ENCODE measurements at places on chromosomes 6 and 20.

DNA sequence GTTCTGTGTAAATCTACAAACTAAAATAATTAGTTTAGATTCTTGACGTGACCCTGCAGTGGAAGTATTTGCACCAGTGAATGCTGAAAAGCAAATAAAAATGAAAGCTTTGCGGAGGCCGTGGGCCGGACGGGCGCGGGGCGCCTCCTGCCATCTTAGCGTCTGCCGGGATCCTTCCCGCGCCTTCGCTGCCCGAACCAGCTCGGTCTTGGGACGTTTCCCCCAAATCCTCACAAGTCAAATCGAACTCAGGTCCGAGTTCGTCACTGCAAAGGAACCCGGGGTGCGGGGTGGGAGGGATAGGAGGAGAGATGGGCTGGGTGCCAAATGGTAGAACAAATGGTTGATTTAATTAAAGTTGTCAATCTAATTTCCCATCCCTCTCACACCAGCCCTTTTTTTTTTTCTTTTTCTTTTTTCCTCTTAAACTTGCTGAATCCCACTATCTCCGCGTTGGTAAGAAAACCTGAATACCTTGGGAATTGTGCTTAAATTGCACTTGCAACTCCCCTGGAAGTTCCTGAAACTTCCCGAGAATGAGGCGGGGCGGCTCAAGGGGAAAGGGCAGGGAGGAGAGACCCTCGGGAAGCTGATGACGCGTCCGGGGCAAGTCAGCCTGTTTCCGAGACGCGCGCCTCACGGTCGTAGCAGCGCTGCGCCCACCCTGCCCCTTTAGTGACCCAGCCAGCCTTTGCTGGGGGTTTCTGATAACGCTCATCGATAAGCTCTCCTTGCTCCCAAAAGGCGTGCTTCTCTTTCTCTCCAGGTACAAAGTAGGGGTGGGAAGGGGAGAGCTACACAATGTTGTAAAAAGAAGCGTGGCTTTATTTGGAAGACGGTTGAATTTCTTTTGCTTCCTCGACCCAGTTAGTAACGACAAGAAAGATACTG, 1.8 kb downstream of the GJA1 start:
- DNase-seq, result no peak

DNA sequence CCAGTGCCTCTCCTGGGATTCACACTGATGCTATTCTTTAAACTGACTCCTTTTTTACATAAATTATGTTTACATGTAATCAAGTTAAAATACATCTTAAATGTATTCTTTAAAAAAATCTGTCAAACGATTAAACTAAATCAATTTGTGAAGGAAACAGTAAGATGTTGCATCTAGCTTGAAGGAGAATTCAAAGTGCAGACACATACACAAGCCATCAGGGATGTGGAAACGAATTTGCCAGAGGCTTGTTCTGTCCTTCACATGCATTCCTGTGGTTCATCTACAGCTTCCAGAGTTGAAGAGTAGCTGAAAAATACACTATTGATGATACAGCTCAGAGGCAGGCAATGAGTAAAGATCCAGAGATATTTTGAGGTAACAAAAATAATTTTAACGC, 7.3 kb upstream of the BPIFB3 start:
- DNase-seq, result no peak

GRCh38 chr6:124022641-124023040, 219.0 kb downstream of the NKAIN2 start:
- no peak for DNase-seq

- no peak for DNase-seq
Measured at GRCh38 chr6:33836806-33837469, 33.1 kb upstream of the MLN start.

- DNase-seq, result no peak
Measured at GRCh38 chr6:79656134-79656533, 25.0 kb downstream of the SH3BGRL2 start.

DNA sequence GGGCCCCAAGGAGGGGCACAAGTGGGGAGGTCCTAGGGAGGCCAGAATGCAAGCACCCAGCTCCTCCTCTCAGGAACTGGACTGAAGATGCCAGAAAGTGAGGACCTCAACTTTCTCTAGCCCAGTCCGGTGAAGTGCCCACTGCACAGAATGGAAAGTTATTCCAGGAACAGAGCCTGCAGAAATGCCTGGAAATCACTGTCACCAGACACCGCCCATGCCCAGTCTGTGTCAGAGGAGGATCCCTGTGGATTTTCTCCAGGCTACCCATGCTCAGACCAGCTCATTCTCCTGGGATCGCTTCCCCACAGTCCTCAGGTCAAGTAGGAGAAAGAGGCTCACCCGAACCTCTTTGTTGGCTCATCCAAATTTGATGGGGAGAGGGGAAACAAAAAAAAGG, 6.5 kb downstream of the PRPH2 start:
- DNase-seq, result no peak

DNA sequence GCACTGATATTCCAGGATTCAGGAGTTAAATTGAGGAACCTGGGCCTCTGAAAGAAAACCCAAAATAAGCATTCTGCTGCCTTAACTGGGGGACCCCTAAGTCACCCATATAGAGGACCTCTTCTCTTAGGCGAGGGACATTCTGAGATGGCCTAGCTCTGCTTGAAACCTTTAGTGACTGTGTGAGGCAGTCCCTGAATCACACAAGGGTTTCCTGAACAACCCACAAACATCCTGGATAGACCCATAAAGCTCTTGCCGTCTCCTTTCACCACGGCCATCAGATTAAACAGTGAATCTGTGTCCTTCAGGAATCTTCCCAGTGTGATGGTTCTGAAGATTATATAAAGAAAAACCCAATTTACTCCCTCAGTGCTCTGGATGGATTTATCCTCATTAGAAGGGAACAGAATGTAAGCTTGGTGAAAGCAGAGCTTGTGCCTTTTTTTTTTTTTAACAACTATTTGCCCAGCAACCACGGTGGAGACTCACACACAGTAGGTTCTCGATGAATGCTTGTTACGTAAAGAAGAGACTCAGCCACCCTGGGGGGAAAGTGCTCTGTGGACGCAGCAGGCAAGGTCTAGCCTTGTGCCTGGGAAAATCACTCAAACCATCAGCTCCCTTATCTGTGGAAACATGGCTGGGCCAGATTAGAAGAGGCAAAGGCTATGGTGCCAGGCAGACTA, 39.1 kb upstream of the SIRPG start:
- no peak for DNase-seq

DNA sequence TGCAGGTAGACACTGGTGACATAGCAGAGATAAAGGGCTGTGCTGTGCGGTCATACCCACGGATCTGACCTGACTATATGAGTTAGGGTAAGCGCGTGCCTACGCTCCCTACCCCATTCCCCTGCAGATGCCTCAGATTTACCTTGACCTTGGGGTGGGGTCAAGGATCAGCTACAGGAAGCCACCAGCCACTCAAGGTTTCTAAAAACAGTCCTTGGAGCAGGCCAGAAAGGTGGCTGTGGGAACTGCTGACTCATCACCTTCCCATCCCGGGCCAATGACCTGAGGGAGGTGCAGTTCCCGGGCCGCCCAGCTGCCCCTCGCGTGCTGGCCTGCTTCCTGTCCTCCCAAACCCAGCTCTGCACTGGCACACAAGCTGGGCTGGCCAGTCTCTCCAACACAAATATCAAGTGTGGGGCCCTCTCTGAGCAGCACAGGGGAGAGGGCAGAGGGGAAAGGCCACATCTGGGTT, 23.0 kb downstream of the KCNK5 start:
- no peak for DNase-seq

- DNase-seq, result no peak
Measured at GRCh38 chr6:104728448-104728847, 131.3 kb downstream of the HACE1 start.

GRCh38 chr6:149567194-149567586, 1.0 kb downstream of the GINM1 start:
- no peak for DNase-seq

- no peak for DNase-seq
Measured at GRCh38 chr6:132023490-132023889, 72.3 kb upstream of the CCN2 start.

DNA sequence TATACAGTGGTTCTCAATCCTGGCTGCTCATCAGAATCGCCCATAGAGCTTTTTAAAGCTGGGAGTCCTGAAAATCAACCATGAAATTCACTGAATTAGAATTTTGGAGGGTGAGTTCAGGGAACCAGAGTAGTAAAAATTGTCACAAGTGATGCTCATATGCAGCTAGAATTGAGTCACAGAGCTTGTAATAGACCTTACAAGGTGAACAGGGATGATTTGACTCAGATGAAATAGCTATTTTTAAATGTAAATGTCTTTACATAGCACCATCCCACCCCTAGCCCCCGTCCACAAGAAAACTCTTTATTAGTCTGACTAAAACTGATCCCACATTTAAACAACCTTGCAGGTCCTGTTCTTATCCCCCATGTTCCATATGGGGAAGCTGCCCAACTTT, 531.7 kb downstream of the LMBRD1 start:
- no peak for DNase-seq

- DNase-seq, result no peak
Measured at GRCh38 chr20:23107466-23107865, 21.3 kb upstream of the CD93 start.

DNA sequence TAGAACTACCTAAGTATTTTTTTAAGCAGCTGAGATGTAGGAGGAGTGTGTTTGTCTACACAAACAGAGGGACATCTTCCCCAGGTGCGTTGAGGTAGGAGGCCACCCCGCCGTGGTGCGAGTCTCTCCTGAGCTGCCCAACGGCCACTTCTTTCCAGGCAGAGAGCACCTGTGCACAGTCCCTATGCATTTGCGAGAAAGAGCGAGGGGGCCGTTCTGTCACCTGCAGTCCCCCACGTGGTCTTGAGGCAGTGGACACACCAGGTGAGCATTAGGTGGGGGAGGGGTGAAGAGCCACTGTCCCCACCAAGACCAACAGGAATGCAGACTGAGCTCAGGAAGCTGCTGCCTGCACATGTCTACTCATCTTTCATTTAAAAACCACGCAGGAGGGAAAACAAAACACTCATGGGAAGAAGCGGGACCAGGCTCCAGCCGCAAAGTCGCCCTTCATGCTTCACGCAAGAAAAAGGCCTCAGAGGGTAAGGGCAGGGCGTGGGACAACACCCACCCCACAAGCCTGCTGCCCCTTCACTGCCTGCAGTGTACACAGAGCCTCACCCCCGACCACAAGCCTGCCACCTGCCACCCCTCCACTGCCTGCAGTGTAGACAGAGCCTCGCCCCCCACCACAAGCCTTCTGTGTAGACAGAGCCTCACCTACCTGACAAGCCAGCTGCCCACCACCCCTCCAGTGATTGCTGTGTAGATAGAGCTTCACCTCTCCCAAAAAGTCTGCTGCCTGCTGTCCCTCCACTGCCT, 142.0 kb downstream of the DLL1 start:
- no peak for DNase-seq

- DNase-seq, result no peak
Measured at GRCh38 chr6:39430871-39431523, 108.5 kb upstream of the KCNK16 start.

GRCh38 chr6:143510991-143511891, at the start of gene FUCA2:
Gene FUCA2, minus strand, starts transcription at chr6:143511720. Its CDS starts 86 bp downstream, at chr6:143511634.
- peak; percentile 21 for DNase-seq

- DNase-seq, result no peak
Measured at GRCh38 chr20:58698741-58699622, 6.4 kb downstream of the NPEPL1 start.

Measured in stimulated activated CD8-positive, alpha-beta memory T cell treated with anti-CD3 and anti-CD28 coated beads, Interleukin-4, amount 100 ng/mL, for 1 hour (primary cell).